ENCODE measurements at places on chromosomes 1 and 21.

DNA sequence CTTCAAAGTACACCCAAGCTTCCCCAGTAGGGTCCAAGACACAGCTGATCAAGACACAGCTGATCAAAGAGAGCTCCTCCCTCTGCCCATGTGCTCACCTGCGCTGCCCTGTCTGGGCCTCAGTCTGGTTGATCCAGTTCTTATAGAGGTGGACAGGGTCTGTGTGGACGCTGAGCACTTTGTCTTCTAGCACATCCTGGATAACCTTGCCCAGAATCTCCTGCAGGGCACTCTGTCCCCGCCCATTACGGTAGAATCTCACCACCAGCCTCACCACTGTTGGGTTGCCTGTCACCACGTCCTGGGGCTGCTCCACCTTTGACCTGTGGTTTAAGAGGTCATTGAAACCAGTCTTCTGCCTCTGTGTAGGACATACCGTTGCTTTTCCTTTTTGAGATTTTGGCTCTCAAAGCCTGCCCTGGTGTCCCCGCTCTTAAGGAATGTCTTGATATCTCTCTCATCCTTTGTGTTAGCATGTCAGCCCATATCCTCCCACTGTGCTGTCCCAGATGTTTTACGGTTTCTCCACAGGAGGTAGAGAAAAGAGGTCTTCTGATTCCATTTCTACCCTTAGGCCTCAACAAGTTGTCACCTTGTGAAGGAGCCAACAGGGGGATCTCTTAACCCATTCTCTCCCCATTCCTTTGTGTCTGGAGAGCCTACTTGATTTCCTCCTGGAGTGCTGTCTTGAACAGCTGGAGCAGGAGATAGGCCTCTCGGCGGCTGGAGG is 33.5 kb downstream of the IQGAP3 start:
- DNase-seq = no peak

GRCh38 chr21:45410151-45410864 is 5.3 kb downstream of the COL18A1 start:
- DNase-seq = peak; percentile 18

GRCh38 chr1:222890716-222891115 is 75.9 kb downstream of the DISP1 start:
- DNase-seq = no peak

GRCh38 chr1:235468970-235469369 is 35.3 kb downstream of the B3GALNT2 start:
- DNase-seq = no peak

GRCh38 chr1:109985247-109986053 is 885 bp downstream of the AHCYL1 start:
- peak; percentile 66 for DNase-seq

GRCh38 chr21:14259747-14260146 is 43.8 kb downstream of the RBM11 start:
- DNase-seq = no peak

GRCh38 chr21:34510148-34511142 is 1.6 kb downstream of the KCNE1 start:
- DNase-seq = peak; percentile 51

GRCh38 chr1:94783342-94784189 is 36.6 kb upstream of the SLC44A3 start:
- peak; percentile 68 for DNase-seq

DNA sequence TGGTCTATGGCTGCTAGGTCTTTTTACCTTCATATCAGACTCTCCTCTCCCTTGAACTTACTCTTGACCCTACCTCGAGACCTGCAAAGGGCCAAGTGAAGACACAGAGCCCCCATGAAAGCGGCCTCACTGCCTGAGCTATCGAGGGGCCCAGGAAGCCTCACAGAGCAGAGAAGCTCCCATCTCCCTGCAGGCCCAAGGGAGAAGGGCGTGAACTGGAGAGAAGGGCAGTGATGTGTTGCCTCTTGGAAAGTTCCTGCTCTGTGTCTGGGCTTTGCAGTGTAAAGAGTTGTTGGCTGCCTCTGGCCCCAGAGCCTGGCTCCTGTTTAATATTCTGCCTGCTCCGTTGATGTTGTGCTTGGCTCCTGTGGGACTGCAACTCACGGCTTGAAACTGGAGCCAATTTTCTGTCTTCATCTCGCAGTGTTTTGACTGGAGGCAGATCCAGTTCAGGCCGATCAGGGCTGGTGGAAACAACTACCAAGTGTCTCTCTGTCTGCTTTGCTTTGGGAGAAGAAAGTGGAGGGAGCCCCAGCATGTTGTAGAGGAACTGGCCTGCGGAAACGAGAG is 4.3 kb downstream of the SERTAD4 start:
- peak; percentile 93 for DNase-seq

DNA sequence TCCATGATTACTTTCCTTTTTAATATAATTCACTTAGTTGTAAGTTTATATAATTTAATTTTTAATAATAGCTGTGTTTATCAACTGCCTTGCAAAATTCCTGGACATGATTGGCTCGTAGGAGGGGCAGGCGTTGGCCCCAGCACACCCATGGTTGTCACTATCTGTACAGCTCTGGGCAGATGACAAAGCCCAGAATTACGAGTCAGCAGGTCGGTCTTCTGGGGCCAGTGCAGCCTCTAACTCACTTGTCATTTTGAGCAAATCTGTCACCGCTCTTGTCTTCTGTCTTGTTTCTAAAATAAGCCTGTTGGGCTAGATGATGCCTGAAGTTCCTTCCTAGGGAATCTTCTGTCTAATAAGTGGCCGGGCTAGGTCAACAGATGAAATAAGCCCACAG is 21.4 kb upstream of the LRRC38 start:
- DNase-seq = no peak

DNA sequence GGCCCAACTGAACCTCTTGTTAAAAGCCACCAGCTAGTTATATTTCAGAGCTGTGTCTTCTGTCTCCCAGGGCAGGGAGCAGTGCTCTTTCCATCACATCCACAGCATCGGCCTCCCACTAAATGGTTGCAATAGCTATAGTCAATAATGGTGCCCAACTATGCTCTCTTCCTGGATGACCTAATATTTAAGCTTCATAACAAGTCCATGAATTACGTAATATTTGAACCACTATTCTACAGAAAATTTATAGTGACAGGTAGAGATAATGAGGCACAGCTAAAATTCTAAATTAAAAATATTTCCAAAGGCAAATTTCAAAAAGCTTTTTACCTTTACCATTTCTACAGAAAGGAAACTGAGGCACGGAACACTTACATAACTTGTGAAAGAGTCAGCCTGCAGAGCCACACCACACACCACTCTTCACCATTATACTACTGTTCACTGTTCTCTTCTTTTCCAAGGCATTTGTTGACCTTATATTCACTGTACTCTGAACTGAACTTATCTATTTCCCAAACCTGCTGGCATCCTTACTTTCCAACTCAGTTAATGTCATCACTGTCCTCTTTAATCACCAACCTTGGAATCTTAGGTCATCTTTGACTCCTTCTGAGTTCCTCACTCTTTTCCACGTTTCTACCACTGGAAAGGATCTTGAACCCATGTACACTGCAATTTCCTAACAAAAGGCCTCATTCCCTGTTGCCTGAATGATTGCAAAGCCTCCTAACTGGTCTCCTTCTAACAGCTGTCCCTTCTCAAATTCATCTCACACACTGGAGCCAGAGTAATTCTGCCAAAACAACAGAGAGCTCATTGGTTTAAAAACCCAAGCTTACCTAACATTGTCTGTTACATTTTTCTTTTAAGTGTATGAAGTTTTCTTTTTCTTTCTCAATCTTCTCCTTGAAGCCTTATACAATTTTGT is 85.5 kb downstream of the DDAH1 start:
- DNase-seq = peak; percentile 94

DNA sequence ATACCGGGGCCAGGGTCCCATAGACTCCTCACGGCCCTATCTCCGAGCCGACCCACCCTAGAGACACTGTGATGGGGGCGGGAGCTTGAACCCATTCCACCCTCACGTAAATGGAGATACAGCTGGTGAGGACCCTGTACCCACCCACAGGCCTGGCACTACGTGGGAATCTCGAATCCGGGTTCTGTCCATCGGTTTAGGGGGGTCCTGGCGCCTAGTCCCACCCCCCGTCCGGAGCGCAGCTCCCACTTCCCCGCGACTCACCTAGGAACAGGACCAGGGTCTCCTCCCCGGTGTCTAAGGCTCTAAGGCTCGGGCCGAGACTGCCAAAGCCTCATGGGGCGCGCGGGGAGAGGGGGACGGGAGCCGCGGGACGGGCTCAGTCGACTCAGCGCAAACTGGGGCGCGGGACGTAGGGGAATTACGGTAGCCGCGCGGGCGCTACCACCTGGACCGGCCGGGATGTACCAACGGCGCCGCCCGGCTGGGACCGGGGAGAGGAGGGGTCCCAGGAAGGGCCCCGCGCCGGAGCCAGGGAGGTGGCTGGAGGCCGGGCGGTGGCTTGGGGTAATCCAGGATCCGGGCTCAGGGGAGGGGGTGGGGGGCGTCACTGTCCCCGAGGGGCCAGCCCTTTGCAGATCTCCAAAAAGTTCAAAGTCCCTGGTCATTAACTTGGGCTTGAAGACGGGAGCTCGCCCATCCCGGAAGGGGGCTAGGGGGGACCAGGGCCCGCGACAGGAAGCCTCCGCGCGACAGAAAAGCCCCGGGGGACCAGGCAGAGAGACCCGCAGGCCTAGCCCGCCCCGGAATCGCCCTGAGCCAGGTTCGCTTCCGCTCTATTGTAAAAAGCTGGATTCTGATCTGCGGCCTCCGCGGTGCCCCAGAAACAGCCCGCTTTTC is 1.0 kb downstream of the PLEKHG5 start:
- peak; percentile 75 for DNase-seq

GRCh38 chr21:23804866-23805265 is 1802.4 kb downstream of the MRPL39 start:
- DNase-seq = no peak

- no peak for DNase-seq
Measured at GRCh38 chr1:219812086-219812485, 116.3 kb downstream of the SLC30A10 start.

- DNase-seq = no peak
Measured at GRCh38 chr1:84988588-84988987, 8.3 kb downstream of the MCOLN2 start.

GRCh38 chr1:109490029-109490933 is 3.6 kb upstream of the CYB561D1 start:
- DNase-seq = peak; percentile 68

GRCh38 chr1:112083487-112083886 is 94.0 kb upstream of the KCND3 start:
- no peak for DNase-seq

DNA sequence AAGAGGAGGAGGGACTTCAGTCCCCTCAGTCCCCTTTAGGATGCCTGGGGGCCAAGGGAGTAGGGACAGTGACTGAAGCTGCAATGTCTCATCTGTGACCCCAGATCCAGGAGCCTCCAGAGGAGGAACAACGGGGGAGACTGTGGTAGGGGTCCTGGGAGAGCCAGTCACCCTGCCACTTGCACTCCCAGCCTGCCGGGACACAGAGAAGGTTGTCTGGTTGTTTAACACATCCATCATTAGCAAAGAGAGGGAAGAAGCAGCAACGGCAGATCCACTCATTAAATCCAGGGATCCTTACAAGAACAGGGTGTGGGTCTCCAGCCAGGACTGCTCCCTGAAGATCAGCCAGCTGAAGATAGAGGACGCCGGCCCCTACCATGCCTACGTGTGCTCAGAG is 18.3 kb downstream of the LY9 start:
- DNase-seq = no peak

- no peak for DNase-seq
Measured at GRCh38 chr21:21828130-21828529, 829.9 kb downstream of the NCAM2 start.

DNA sequence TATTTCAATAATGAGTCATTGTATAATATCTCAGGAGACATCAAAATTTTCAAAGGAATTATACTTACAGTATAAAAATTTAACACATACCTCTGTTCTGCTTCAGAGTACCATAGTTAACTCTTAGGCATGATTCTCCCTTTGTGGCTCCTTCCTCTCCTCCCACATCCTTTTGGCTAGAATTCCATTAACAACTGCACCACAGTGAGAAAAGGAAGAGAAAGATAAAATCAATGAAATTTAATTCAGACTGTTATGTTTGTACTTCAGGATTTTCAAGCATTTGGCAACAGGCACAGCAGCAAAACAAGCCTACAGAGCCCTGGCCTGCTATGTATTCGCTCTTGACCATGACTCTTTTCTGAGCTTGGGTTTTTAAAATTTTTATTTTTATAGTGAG is 57.2 kb upstream of the SGIP1 start:
- DNase-seq = no peak

DNA sequence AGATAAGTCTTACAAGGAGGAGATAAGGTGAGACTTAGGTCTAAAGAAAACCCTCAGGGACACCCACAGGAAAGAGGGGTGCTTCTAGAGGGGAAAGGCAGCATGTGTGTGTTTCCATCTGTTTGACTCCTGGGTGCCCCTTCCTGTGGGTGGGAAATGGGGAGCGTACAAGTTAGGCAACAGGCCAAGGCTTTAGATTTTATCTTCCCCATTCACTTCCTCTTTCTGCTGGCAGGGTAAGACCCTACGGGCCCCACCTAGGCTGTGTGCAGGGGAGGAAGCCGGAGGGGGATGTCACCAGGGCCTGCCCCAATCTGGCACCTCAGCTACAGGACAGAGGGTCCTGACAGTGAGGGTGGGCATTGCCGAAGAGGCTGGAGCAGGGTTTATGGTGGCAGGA is 2.5 kb upstream of the OLIG1 start:
- no peak for DNase-seq

GRCh38 chr1:11484321-11484655 is 5.3 kb downstream of the DISP3 start:
- no peak for DNase-seq

DNA sequence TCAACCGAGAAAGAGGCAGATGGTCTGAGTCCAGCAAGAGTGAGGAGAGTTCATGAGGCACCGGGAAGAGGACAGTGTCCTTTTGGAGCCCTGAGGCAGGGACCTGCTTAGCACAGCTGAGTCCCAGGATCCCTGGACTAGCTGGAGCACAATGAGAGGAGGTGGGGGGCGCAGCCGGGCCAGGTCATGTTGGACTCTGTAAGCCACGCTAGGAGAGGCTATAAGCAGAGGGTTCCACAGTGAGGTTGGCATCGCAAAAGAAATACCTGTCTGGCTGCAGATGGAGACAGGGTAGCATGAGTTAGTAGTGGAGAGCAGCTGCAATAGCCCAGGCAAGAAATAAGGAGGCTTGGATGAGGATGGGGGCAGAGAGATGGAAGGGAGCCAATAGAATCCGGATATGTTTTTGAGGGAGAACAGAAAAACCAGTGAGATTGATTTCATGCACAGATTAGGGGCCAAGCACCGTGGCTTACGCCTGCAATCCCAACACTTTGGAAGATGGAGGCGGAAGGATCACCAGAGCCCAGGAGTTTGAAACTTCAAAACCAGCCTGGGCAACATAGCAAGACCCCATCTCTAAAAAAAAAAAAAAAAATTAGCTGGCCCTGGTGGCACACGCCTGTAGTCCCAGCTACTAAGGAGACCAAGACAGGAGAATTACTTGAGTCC is 98.2 kb downstream of the DHRS3 start:
- DNase-seq = no peak

DNA sequence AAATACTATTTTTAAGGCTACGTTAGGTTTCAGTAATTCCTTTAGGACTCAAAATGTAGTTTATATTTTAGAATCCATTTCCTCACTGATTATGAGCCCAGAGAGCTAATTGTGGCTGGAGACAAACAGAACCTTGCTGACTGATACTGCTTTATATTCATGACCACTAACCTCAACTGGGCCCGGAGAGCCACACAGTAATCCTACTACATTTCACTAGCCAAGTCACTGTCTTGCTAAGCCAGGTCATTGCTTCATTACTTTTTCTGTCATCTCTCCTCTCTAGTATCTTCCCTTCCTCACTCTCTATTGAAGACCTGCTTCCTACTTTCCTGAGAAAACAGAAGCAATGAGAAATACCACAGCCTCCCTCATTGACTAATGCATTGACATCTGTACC is 24.7 kb downstream of the IL23R start:
- no peak for DNase-seq

GRCh38 chr1:216598448-216598847 is 124.8 kb downstream of the ESRRG start:
- no peak for DNase-seq

- no peak for DNase-seq
Measured at GRCh38 chr1:83058327-83058726, 940.6 kb downstream of the TTLL7 start.
